ENCODE measurements at places on chromosomes 2 and 18.
A peak's percentile ranks its signal among the peaks of the same experiment; 100 is the strongest.

DNA sequence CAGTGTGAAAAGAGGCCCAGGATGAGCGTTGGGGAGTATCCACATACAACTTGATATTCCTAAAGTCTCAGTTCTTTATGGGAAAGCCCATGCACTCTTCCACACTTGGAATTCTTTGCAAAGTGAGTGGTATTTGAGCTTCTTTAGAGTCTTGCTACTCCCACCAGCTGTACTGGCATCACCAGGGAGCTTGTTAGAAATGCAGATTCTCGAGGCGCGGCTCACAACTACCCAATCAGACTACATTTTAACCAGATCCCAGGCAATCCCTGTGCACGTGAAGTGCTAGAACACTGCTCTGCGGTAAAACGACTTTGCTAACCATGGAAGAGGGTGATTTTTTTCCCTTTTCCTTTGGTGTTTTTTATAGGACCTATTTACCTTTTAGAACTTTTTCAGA lies 184.7 kb downstream of the NEDD4L start:
- DNase-seq = no peak

GRCh38 chr2:191891656-191892055 lies 44.8 kb upstream of the CAVIN2 start:
- DNase-seq = no peak

DNA sequence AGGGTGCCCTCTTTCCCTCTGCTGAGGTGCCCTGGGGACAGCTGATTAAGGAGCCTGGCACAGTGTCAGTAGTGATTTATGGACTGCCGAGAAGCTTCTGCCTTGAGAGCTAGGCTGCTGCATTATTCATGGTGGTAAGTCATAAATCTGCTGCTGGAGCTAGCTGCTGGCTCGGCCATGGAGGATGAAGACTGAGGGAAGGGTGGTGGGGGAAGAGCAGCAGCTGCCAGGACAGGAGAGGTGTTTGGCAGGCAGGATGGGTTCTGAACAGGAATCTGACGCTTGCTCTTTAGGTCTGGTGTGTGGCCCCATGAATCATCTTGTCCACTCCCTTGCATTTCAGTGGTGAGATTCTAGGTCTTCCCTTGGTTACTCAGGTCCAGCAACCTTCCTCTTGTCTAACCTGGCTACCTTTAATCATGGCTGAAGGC lies 296.3 kb downstream of the DYSF start:
- DNase-seq = no peak

- DNase-seq = no peak
These were observed 51.7 kb upstream of the TFCP2L1 start for GRCh38 chr2:121336528-121337294.

DNA sequence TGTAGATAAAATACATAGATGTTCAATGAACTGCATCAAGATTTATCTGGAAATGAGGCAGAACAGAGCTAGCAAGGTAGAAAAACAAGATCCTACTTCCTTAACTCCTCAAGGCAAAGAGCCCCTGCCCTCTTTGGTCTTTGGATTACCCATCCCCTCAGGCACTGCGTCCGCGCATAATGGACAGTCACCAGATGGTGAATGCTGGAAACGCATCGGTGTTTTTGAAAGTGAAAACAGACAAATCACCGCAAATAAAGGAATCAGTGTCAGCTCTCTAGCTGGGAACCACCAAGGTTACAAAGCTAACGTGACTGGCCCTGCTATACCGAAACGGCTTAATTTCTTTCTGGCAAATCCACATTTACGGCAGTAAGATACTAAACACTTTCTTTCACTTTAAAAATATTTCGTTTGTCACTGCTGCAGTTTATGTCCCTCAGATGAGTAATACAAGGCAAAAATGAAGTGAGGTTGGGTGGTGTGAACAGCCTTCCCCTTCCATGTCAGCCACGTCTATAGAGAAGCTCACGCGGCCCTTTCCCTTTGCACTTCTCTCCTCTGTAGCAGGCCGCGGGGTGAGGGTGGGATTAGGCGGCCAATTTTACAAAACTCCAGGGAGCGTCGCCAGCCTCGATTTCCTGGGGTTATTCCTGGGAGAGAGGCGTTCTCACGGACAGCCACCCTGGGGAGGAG lies 627 bp upstream of the GALR1 start:
- DNase-seq = no peak

- DNase-seq = no peak
These were observed 215.7 kb downstream of the ZEB2 start for GRCh38 chr2:144304202-144304601.

GRCh38 chr2:217177720-217178119 lies 317.9 kb upstream of the TNP1 start:
- no peak for DNase-seq

DNA sequence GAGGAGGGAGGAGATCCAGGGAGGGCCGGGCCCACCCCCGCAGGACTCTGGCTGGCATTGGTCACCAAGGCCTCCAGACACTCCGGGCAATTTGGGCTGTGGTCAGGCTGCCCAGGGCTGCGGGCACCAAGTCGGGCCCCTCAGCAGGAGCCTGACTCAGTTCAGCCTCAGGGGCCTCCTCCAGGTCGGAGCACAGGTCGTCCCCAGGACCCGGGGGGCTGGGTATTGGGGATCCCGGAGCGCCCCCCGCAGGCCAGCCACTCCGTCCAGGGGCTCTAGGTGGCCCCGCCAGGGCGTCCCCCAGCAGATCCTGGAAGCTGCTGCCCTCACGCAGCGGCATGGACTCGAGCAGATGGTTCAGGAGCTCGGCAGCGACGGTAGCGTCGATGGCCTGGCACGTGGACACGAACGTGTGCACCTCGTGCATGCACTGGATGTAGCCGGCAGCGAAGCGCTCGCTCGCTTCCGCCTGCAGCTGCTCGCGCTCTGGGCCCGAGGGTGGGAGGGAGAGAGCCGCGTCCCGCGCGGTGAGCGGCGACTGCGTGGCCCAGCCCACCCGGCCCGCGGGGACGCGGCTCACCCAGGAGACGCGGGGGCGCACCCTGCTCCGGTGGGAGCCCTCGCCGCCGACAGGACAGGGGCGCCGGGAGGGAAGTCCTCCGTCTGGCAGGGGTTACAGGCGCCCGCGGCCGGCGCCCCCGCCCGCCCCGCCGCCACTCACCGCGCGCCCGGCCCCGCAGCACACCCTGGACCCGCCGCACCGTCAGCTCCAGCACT lies 884 bp downstream of the HES6 start:
- DNase-seq = peak; percentile 16

DNA sequence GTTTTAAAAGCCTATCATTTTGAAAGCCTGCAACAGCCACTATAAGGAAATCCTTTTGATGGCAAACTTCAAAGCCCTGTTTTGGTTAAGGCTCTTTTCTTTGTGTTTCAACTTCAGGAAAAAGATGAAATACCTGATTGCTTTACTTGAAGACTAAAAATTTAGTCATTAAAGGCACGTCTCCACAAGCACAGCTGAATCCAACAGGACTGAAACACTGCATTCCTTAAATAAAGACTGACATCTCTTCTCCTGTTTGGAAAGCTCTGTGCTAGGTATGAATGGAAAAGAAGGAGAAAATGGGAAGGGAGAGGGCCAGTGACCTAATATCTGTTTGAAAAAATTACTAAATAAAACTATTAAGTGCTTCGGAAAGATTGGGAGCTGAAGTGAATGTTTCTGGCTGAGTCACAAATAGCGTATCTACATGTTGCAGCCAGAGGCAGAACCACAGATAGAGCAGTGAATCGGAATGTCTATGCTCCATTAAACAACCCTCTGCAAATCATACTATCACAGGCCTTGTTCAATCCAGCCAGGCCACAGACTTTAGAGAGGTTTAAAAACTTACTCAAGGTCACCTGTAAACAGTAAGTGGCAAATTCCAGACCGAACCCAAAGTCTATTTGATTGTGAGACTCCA lies 21.1 kb upstream of the RALBP1 start:
- no peak for DNase-seq

DNA sequence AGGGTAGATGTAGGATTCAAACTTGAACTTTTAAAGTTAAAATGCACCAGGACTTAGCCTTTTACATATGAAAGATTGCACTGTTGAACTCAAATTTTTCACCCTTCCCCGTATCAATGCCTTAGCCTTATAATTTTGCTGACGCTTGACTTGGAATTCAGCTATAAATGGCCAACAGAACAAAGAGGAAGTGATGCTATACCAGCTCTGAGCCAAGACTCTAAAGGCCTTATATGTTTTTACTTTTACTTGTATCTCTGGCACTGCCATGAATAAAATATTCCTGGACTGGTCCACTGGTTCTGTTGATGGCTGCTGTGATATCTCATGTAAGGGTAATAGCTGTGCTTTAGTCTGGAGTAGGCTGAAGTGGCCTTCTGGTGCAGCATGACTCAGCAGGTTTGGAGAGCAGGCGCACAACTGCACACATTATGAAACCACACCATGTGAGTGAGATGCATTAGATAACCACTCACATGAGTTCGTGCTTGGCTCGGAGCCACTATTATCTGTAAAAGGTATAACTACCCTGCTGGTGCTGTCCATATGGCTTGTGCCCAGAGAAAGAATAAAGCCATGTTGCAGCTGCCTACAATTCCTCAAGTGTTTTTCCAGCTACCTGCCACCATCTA lies 8.4 kb upstream of the IER3IP1 start:
- no peak for DNase-seq

GRCh38 chr2:239253701-239254436 lies 147.0 kb downstream of the HDAC4 start:
- DNase-seq = no peak

DNA sequence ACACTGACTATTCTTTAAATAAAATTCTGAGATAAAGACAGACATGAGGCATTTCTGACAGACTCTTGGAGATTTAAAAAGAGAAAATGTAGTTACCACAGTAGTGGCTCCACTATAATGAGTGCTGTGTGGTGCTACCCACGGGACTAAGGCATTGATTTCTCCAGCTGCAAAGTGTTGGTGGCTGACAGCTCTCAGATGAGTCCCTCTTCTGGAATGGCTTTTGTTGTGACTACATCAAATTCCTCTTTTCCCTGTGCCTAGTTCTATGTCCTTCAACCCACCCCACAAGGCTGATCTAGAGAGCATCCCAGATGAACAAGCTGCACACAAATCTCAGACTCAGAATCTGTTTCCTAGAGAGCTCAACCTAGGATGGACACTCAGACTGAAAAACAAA lies 884.8 kb upstream of the ZEB2 start:
- DNase-seq = no peak

- no peak for DNase-seq
These were observed 96.4 kb downstream of the CYRIA start for GRCh38 chr2:16568998-16569784.

GRCh38 chr2:189870381-189871085 lies 86.3 kb downstream of the PMS1 start:
- DNase-seq = no peak

DNA sequence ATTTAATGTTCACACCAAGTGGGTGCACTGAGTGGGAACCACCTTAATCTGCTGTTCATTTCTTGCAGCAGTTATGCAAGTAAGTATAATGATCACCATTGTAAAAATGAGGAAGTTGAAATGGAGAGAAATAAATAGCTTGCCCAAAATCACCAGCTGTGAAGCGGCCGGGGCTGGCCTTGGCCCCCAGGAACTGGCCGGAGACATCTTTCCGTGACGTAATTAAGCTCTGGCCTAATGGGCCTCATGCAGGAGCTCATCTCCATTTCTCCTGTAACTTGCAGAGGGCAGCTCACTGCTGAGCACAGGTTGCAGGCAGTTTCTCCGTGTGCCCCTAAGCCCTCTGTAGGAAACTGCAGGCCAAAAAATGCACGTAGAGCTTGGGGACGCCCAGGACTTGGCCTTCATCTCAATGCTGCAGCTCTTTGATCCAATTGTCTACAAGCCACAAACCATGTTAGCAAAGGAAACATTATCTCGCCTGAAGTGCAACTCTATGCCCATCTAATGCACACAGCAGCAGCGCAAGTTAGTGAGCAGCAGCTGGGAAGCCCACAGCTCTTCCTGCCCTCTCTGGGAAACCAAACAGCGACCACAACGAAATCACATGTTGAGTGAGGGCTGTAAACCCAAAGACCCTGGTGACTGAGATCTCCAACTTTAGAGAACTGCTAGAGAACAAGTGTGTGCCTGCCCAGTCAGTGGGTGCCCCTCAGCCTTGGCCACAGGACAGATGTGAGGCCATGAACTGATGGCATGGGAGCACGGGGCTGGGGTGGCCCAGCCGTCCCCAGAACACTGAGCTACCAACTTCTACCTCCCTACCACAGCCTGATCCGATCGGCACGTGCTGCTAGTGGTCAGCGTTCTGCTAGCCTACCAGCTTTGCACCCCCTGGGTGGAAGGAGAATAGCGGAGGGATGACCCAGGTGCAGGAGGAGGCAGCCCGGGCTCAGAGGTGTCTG lies 28.8 kb downstream of the APCDD1 start:
- no peak for DNase-seq

- DNase-seq = no peak
These were observed 123.5 kb downstream of the TANC1 start for GRCh38 chr2:159091976-159092375.

- DNase-seq = no peak
These were observed 2.1 kb upstream of the SMAD2 start for GRCh38 chr18:47932603-47933002.

- DNase-seq = no peak
These were observed 9.6 kb upstream of the ITPRIPL1 start for GRCh38 chr2:96315400-96316071.

DNA sequence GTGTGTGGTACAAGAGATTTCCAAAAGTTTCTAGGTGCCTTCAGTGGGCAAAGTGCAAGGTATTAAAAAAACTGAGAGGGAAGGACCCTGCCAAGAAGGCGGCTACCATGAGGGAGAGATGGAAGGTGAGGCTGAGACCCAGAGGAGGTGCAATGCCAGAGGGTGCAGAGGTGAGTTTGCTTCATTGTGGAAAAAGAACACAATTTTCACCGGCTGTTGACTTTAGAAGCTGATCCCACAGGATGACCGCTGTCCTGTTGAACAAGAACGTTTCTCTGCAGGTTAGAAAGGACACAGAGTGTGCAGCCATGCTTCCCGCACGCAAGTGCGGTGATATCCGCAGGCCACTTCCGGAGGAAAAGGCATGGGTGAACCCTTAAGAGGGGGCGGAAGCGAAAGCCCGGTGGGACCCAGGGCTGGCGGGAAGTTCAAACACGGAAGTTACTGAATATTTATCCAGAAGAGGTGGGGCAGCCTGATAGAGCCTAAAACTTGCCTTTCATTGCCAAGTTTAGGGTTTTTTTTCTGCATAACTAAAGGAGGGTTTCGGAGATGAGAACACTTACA lies 16.6 kb downstream of the SP110 start:
- no peak for DNase-seq

- DNase-seq = no peak
These were observed 5.6 kb upstream of the NTSR2 start for GRCh38 chr2:11675423-11676112.

GRCh38 chr2:142769761-142770160 lies 107.7 kb upstream of the KYNU start:
- DNase-seq = peak; percentile 47

GRCh38 chr2:128304715-128305554 lies 13.7 kb downstream of the HS6ST1 start:
- DNase-seq = peak; percentile 60

Data from NCI-H1048 (cell line).